ENCODE measurements at places on chromosomes 7 and 10.

- no peak for DNase-seq
Measured at GRCh38 chr10:71444284-71445054, 47.7 kb downstream of the CDH23 start.

DNA sequence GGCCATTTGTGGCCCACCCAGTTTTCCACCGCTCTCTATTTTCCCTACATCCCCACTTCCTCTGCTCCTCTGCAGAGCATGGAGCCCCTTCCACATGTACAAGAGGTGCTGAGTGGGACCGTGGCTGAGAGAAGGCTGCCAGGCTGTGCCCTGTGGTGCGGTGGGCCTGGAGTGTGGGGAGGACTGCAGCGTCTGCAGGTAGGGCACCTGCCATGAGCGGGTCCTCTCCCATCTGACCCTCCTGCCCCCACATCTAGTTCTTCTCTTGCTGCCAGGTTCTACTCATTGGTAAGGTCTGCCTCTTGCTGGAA lies 145.6 kb upstream of the FAM20C start:
- DNase-seq: no peak

DNA sequence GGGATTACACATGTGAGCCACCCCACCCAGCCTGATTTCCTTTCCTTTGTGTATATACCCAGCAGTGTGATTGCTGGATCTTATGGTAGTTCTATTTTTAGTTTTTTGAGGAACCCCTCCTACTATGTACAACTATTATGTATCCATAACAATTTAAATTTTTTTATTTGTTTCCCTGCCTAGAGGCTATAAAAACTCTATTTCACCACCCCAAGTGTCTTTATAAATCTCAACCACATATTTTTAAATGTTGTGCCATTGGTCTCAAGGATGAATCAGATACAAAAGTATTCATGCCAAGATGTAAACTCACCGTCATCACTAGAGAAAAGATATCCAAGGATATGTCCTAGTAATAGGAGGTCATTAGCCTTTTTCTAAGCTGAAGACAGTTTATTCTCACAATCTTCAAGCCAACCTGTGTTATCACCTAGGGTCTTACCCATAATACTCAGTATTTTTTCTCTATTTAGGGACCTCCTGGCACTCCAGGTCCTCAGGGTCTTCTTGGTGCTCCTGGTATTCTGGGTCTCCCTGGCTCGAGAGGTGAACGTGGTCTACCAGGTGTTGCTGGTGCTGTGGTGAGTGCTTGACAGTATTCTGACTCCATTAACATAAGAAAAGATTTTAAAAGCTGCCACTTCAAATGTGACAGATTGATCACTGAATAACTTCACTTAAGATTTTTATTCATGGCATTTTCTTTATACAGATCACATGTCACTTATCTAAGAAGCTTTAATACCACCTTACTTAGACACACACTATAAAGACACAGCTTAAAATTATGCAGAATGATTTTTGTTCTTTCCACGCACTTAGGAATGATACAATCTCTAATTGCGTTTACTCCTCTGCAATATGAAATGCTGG lies 29.4 kb downstream of the COL1A2 start:
- no peak for DNase-seq

GRCh38 chr7:11607686-11608085 lies 224.3 kb downstream of the THSD7A start:
- peak; percentile 63 for DNase-seq

DNA sequence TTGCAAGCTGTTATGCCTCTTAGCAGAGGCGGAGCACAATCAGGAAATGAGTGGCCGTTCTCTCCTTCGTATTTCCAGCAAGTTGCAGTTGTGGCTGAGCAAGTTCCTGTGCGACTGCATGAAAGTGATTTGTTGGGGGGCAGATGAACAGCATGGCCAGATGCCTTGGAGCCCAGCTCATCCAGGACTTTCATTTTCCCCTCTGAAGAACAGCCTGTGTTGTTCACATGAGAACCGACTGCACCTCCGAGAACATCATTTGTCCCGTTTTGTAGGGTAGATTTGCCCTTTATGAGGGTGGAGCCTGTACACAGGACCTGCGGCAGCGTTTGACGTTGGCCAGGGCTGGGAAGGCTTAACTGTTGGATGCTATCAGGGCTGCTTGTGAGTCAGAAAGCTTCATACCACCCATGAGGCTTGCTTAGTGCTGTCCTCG lies 4.4 kb downstream of the BAG3 start:
- no peak for DNase-seq

DNA sequence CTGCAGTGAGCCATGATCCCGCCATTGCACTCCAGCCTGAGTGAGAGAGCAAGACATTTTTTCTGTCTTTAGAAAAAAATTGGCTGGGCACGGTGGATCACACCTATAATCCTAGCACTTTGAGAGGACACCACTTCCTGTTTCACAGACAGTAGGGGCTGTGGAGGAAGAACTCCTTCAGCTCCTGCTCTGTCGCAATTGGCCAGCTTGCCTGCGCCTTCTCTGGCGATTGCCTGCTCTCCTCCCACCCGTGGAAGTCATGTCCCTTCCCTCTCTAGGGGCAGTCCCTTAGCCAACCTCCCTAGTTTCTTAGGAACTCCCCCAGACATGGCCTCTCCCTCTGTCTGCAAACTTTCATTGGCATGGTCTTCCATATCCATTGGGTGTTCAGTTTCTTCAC lies 8.7 kb downstream of the PDSS1 start:
- no peak for DNase-seq

- peak; percentile 0 for DNase-seq
Measured at GRCh38 chr10:45373003-45373575, 927 bp upstream of the ALOX5 start.

GRCh38 chr7:110637252-110637651 lies 453.7 kb upstream of the LRRN3 start:
- no peak for DNase-seq

DNA sequence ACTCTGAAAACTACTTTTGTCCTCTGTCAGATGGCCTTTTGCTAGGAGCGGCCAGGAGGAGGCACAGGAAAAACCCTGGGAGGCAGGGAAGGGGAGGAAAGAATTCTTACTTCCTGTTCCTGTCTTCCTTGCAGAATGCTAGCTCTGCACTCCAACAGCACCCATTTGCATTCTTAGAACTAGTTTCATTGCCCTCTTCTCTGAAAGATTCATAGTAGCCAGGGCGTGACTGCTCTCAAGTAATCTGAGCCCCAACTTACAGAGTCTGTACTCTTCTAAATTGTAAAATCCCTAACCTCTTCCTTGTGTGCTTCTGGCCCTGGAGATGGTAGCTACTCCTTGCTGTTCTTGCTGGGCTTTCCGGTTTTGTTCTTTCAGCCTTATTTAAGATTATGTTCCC lies 75.3 kb upstream of the STEAP1 start:
- DNase-seq: no peak

- DNase-seq: no peak
Measured at GRCh38 chr7:41881331-41882130, 178.6 kb upstream of the INHBA start.

DNA sequence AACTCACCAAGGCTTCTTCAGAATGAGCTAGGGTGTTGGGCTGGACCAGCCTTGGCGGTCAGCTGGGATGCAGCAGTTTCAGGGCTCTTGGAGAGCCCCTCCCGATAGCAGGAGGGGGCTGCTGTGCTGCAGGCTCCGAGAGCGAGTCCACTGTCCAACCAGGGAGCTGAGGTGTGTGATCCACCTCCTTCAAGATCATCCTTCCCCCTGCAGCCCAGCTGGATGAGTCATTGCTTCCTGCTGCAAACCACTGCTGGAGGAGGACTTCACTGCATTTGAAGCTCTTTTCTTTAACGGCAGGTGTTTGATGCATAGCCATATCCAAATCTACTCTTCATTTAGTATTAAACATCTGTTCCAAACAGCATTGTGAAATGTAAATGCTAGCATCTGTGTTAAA lies 54.2 kb upstream of the EBF3 start:
- DNase-seq: no peak

GRCh38 chr7:130332259-130333053 lies 12.2 kb upstream of the CPA5 start:
- DNase-seq: no peak

DNA sequence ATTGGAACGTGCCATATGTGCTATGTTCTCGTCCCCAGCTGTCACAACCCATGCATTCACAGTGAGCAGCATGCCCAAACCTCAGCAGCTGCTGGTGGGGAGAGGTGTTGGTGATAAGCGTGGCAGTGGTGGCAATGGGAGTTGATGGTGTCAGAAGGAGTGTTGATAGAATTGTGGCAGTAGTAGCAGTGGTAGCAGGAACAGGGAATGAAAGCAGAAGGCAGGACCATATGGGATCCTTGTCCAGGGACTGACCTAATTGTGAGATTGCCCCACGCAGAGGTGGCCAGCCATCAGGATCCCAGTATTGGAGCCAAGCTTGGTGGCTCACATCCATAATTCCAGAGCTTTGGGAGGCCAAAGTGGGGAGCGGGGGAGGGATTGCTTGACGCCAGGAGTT lies 276.3 kb downstream of the GALNT17 start:
- DNase-seq: no peak

GRCh38 chr7:107277331-107277730 lies 108.5 kb downstream of the HBP1 start:
- DNase-seq: peak; percentile 8

GRCh38 chr7:108266491-108266890 lies 136.3 kb upstream of the LAMB4 start:
- no peak for DNase-seq

- DNase-seq: no peak
Measured at GRCh38 chr7:128672927-128673517, 930 bp downstream of the GARIN1A start.

GRCh38 chr7:46032942-46033341 lies 111.9 kb upstream of the IGFBP3 start:
- no peak for DNase-seq

DNA sequence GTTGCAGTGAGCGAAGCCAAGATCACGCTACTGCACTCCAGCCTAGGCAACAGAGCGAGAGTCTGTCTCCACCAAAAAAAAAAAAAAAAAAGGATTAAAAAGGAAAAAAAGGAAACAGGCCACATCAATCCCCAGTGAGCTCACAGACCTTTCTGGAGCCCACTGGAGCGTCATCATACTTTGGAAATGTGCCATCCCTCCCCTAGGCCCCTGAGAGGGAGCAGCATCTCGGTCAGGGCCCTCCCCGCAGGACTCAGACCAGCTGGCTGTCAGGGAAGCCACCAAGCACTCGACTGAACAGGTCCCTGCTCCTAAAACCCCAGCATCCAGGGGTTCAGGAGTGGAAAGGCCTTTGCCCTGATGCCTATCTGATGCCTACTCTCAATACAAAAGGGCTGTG lies 97.9 kb upstream of the SH2B2 start:
- DNase-seq: no peak

GRCh38 chr7:46649876-46650275 lies 728.8 kb upstream of the IGFBP3 start:
- DNase-seq: no peak

- no peak for DNase-seq
Measured at GRCh38 chr7:477626-478220, 41.9 kb downstream of the PDGFA start.

- no peak for DNase-seq
Measured at GRCh38 chr10:44042075-44042770, 342.7 kb downstream of the CXCL12 start.

- DNase-seq: no peak
Measured at GRCh38 chr10:130421909-130422308, 285.7 kb downstream of the GLRX3 start.

GRCh38 chr7:48091506-48092433 lies 2.7 kb downstream of the UPP1 start:
- DNase-seq: no peak

DNA sequence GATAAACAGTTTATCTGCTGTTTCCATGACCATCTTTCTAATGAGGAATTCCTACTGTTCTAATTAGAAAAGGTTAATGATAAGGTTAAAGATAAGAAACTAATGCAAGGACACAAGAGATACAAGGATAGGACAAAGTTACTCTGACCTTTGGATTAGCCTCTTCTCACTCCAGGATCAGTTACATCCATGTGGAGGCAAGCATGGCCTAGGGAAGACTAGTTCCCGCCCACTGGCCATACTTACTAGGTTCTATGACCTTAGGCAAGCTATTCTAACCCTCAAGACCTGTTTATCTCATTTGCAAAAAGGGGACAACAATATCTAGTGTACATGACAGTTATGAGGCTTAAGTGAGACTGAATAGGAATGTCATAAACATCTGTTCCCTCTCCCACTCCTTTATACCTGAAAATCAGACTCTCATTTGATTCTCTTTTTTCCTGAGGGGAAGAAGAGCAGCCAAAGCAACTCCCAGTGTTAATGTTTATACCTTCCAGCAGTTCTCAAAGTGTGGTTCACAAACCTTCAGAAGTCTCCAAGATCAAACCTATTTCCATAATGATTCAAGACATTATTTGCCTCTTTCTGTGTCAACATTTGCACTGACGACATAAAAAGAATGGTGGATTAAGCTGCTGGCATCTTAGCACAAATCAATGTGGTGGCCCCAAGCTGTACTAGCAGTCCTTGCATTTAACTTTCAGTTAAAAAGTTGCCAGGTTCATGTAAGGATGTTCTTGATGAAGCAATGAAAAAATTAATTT lies 72.0 kb downstream of the SRPK2 start:
- DNase-seq: no peak

GRCh38 chr7:30321882-30322192 lies 37.4 kb downstream of the ZNRF2 start:
- no peak for DNase-seq

DNA sequence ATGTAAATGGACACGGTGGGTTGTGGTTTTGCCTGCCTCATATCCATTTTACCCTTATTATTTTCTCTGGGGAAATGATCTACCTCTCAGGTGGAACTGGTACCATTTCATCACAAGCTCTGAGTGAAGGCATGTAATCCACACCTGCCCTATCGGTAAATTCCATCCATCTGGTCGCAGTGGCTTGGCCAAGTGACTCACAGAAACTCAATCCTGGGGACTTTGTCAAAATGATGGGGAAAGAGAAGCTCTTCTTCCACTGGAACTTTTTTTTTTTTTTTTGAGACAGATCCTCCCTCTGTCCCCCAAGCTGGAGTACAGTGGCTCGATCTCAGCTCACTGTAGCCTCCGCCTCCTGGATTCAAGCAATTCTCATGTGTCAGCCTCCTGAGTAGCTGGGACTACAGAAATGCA lies 48.2 kb upstream of the ANKRD1 start:
- no peak for DNase-seq

GRCh38 chr7:70114806-70115205 lies 516.5 kb downstream of the AUTS2 start:
- DNase-seq: no peak

- no peak for DNase-seq
Measured at GRCh38 chr7:158318511-158318913, 269.1 kb downstream of the PTPRN2 start.

GRCh38 chr7:1227814-1228544 lies 4.7 kb upstream of the UNCX start:
- no peak for DNase-seq

DNA sequence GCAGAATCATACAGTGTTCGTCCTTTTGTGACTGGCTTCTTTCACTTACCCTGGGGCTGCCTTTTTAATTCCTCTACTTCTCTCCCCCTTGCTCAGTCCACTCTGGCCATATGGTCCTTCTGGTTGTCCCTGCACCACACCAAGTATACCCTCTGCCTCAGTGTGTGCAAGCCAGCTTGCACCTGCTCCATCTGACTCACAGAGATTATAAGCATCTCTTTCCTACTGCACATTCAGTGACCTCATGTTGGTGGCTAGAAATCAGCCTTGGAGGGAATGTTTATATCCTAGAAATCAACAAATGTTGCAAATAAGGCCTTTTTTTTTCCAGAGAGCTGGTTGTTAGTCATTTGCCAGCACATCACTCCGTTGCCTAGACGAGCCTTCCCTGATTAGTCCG lies 67.5 kb upstream of the C10orf90 start:
- DNase-seq: no peak

- DNase-seq: no peak
Measured at GRCh38 chr7:51025668-51026067, 243.0 kb upstream of the GRB10 start.

GRCh38 chr7:95917634-95918033 lies 145.3 kb downstream of the DYNC1I1 start:
- DNase-seq: no peak

All from NCI-H2081 (cell line).